Ecto neural progenitor cell (in vitro differentiated cells): ENCODE measurements at places on chromosomes 2 and 18.

- DNase-seq: no peak
Observed at GRCh38 chr18:26700201-26700600, 151.8 kb upstream of the KCTD1 start.

DNA sequence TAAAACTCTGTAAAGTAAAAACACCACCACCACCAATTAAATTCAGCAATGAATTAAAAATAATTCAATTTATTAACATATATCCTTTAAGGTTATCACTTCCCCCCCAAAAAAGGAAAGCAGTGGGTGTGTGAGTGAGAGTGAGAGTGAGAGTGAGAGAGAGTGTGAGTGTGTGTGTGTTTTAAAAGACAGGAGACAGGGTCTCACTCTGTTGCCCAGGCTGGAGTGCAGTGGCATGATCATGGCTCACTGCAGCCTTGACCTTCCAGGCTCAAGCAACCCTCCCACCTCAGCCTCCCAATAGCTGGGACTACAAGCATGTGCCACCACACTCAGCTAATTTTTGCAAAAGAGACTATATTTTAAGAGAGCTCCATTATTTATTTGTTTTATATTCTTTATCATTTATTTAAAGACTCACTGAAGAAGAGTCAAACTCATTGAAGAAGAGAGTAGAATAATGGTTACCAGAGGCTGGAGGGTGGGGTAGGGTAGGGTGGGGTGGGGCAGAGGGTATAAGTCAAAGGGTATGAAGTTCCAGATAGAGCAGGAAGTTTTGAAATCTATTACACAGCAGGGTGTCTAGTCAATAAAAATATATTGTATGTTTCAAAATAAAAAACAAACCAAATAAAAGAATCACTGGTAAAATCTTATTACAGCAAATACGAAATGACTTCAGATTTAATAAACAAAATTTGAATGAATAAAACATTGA lies 121.6 kb downstream of the C2orf74 start:
- DNase-seq: no peak

DNA sequence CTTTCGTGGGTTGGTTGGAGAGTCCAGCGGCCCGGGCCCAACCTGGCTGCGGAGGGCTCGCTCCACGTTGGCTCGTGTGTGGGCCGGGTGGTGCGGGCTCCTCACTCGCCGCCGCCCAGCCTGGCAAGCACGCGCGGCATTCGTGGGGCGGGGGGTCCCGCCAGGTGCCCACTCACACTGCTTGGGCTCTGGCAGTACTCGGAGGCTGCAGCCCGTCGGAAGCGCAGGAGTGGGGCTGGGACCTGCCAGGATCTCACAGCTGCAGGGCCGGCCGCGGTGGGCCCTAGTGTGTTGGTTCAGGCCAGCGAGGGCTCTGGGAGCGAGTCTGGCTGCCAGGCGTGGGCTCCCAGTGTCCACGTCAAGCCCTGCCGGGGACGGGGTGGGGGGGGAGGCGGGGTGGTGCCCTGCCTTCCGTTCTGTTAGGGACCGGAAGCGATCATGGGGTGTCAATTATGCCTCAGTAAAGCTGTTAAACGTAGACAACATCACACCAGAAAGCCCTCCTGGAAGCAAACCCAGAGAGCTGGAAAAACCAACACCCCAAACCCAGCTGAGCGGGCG lies 1.0 kb upstream of the HS6ST1 start:
- DNase-seq: peak; percentile 58

DNA sequence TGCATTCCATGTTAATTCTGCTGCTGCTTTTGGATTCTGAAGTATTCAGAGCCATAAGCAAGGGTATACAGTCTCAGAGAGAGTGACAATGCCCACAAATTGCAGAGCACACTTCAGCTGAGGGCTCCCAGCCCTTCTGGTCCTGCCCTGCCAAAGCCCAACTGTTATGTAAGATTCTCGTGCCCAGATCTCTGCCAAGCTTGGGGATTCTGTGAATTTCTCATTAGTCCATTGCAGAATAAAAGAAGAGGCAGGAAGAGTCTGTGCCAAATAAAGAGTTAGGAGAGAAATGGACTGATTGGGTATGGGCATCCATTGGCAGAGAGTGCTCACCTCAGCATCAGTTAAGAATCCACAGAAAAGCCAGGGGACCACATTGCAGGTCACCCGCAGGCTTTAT lies 112.0 kb upstream of the PNPT1 start:
- no peak for DNase-seq

DNA sequence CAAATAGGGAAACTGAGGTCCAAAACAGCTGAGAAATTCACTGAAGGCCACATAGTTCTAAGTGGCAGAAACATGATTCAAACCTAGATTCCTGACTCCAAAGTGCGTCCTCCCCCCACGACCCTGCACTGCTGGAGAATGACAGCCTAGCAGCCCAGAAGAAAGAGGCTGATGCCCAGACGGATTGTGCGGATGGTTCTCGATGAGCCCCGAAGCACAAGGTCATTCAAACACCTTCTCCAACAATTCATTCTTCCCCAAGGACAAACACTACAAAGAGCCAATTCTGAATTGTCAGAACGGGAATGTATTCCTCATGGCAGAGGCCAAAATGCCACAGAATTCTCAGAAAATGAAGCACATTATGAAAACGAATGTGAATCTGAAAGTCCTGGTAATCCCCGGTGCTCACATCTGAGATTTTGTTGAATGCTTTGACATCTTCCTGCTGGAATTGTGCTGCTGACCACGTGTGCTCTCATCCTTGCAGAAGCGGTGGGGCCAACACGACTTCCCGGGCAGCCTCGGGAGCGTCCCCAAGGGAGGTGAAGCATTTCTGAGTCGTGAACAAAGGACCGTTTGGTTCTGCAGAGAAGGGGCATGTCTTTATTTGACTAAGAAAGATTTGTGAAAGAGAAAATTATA lies 337.0 kb downstream of the EIPR1 start:
- peak; percentile 20 for DNase-seq

DNA sequence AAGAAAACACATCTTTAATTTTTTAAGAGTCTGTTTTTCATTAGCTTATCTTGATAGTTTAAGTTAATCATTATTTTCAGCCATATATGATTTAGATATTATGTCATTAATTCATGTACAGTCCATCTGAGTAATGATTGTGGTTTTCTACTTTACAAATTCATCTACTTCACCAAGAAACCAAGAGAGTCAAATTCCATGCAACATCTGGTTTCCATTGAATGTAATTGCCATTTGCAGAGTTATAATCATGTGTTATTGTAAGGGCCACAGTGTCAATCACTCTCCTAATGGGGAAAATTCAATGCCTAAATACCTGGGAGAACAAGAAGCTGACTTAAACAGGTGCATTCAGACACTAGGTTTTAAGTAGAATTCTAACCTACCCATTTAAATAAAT lies 217.2 kb upstream of the OSR1 start:
- DNase-seq: no peak

- DNase-seq: no peak
Observed at GRCh38 chr2:24818721-24819167, 25.5 kb downstream of the CENPO start.

- no peak for DNase-seq
Observed at GRCh38 chr2:33123216-33123615, 176.5 kb downstream of the LTBP1 start.

- no peak for DNase-seq
Observed at GRCh38 chr2:221002101-221002685, 569.9 kb downstream of the EPHA4 start.

GRCh38 chr2:195959341-195959740 lies 109.3 kb downstream of the DNAH7 start:
- no peak for DNase-seq

- DNase-seq: no peak
Observed at GRCh38 chr18:8231316-8231715, 377.9 kb upstream of the RAB12 start.

- no peak for DNase-seq
Observed at GRCh38 chr18:77702686-77703085, 453.0 kb downstream of the GALR1 start.

DNA sequence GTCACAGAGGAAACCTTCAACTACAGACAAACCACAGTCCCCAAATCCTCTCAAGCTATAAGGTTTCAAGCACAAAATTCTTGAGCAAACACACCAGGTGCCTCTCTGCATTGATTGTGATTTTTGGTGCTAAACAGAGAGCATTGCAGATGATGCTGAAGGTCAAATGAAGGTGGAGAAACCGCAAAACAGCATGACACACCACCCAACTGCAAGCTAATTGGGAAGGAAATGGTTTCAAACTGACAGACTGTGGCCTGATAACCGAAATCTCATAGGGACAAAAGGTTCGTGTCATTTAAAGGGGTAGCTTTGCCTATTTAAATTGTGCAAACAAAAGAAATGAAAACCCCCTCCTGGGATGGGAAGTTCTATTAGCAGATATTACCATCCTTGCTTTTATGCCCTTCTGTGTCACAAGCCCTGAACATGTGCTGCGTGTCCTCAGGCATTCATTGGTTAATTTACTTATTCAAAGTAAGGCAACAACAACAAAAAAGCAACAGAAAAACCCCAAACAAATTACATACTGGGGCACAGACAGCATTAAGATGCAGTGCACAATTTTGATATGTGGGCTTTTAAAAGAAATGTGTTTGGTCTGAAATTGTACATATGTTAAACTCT lies 154.9 kb downstream of the AQP4 start:
- DNase-seq: no peak

DNA sequence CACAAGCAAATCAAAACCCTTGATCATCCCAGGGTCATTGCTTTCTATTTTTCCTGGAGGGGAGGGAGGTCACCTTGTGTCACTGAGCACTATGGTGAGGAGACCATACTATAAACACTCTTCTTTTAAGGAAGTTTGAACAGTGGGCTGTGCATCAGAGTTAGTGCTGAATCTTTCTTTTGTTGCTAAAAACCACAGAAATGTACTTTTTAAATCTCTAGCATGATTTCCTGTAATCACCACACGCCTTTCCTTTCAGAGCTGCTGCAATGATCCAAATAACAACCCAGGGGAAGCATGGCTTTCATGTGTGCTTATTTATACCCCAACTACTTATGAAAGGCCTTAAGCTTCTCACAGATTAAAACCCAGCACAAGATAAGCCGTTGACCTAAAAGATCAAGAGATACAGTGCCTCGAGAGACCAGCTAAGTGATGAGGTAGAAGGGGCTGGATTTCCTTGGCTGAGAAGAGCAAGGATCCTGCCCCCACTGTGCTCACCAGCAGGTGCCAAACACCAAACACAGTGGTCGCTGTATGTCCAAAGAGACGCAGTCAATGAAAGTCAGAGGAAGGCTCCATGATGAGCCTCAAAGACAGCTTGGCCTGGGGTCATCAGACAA lies 34.7 kb downstream of the TRABD2A start:
- DNase-seq: no peak

DNA sequence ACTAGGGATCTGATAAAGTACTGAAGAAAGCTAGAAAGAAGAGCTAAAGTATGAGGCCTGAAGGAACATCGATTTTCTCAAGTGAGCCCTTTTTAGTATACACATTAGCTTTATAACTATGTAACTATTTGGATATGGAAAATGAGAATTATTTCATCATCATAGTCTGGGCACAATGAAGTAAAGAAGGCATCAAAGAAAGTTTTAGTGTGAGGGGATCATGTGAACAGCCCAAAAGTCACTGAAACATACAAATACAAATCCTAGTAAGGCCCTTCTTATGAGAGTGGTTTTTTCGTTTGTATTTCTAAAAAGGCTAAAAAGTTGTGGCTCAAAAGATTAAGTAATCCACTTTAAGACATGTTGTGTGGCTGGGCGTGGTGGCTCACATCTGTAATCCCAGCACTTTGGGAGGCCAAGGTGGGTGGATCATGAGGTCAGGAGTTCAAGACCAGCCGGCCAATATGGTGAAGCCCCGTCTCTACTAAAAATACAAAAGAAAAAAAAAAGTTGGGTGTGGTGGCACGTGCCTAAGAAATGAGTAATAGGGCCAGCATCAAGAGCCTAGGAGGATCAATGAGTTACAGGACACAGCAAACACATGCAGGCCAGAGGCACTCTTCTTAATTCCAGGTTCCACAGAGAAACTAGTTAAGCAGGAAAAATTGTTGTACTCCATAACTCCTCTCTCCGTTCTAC lies 61.9 kb downstream of the PUM2 start:
- DNase-seq: no peak

GRCh38 chr2:134142341-134142738 lies 111.5 kb upstream of the MGAT5 start:
- no peak for DNase-seq

GRCh38 chr2:45214550-45214949 lies 205.3 kb upstream of the SIX2 start:
- DNase-seq: no peak

GRCh38 chr2:204004912-204005311 lies 68.3 kb downstream of the ICOS start:
- DNase-seq: no peak

- no peak for DNase-seq
Observed at GRCh38 chr2:223306371-223306770, 254.4 kb downstream of the KCNE4 start.

DNA sequence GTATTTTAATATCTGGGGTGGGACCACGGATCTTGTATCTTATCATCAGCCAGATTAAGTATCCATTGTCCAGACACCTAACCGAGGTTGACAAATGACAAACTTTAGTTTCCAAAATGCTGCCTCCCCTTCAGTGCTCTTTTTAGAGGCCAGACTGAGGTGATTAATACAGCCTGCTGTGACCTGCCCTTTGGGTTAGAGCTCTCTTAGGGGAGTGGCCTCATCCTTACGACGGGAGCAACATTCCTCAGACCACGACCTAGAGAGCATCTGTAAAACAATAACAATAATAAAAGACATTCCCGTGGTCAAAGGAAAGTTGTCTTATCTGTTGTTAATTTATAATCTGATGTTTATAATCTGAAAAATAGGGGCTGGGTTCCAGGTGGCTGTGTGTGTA lies 405.3 kb downstream of the LPIN1 start:
- no peak for DNase-seq

- DNase-seq: no peak
Observed at GRCh38 chr2:71882949-71883472, 264.7 kb downstream of the CYP26B1 start.

DNA sequence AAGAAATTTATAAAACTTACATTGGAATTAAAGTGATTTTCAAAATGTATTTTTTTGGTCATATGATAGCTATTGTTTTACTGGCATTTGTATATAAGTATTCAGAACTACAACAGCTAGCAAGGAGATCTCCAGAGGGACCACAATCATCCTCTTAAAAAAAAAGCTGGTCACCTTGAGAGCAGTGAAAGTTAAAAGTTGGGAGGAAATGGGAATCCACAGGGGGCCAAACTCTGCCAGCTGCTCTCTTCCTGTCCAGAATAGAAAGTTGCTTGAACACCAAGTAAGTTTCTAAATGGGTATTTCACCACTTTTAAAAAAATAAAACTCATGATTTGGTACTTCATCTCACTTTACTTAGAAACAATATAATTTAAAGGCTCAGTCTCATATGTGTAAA lies 1025.1 kb downstream of the LRP1B start:
- no peak for DNase-seq

DNA sequence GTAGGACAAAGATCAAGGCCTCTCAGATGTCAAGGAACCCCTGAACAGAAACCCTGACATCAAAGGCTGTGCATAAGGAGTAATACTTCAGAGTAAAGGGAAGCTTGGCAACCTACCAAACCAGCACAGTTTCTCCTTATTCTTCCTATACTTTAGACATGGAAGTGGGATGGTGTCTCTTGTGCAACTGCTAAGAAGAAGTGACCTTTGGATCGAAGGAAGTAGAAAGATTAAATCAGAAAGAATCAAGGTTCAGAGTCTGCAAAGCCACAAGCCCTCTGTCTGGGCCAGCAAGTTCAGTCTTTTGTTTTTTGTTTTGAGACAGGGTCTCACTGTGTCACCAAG lies 66.2 kb upstream of the SLC39A10 start:
- DNase-seq: no peak

GRCh38 chr2:120904830-120905234 lies 169.2 kb downstream of the GLI2 start:
- no peak for DNase-seq
